ENCODE measurements at places on chromosomes 1 and 21. TPM values are rescaled to one million over a fixed set of nuclear protein-coding genes. Genes with fewer than 3 reads are reported as not detected.

ERRFI1 gene
- total RNA-seq: 143 TPM

AMY2A gene
- total RNA-seq: not detected

PKP1 gene
- not detected for total RNA-seq

DNA sequence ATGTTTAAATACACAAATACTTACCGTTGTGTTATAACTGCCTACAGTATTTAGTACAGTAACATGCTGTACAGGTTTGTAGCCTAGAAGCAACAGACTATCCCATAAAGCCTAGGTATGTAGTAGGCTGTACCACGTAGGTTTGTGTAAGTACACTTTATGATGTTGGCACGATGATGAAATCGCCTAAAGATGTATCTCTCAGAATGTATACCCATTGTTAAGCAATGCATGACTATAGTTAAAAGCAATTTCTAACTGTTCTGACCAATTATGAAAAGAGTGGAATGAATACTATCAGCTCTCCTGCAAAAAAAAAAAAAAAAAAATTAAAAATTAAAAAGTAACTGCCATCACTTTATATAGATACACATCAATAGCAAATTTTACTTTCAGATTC is 11.4 kb downstream of the HP1BP3 start:
- no peak for DNase-seq

- DNase-seq: no peak
These were observed 49.4 kb downstream of the NENF start for GRCh38 chr1:212482006-212482636.

- DNase-seq: no peak
These were observed 156.6 kb downstream of the TRABD2B start for GRCh38 chr1:47840393-47841190.

DNA sequence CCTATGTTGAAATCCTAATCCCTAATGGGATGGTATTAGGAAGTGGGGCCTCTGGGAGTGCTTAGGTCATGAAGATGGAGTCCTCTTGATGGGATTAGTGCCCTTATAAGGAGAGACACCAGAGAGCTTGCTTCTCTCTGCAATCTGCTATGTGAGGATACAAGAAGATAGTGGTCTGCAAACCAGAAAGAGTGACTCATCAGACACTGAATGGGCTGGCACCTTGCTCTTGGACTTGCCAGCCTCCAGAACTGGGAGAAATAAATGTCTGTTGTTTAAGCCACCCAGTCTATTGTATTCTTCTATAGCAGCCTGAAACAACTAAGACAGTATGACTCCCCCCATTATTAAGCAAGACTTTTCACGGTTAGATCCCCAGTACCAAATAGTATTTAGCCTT is 43.3 kb downstream of the C8B start:
- DNase-seq: no peak

DNA sequence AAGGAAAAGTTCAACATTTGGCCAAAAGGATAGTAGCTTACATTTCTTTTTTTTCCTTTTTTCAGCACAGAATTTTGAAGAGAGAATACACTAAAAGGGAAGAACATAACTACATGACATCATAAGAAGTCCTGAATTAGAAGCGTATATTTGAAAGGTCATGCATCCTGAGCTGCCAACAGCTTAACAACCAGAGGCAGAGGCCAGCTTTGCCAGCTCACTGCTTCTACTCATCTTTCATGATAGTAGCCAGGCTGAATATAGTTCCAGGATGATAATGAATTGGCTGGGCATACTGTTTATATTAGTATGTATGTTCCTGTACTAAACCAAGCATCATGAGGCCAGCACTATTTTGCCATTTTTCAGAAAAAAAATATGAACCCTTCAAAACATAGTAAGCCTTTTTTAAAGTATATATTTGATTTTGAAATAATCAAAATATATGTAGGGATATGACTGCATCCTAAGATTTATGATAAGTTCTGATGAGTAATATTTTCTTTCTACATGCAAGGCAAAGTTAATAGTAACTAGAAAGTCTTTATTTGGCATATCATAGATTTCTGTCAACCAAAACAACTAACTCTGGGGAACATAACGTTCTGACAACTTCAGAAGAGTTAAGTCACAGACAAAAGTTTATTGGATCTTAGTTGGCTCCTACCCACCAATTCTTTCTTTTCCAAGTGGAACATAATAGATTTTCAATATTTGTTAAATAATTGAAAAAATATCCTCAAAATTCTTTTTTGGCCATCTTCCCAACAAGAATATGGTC is 123.2 kb downstream of the DPYD start:
- DNase-seq: no peak

- DNase-seq: no peak
These were observed 370 bp downstream of the PERM1 start for GRCh38 chr1:981491-981954.

Measured in HT1080 (cell line).